Stimulated activated CD8-positive, alpha-beta memory T cell treated with anti-CD3 and anti-CD28 coated beads, Interleukin-15, amount 100 ng/mL, for 4 hours (primary cell): ENCODE measurements at places on chromosomes 1 and 21.

- DNase-seq: no peak
Measured at GRCh38 chr1:171742577-171742922, 685 bp upstream of the VAMP4 start.

- peak; percentile 6 for DNase-seq
Measured at GRCh38 chr1:147890177-147890790, 12.3 kb upstream of the GJA8 start.

DNA sequence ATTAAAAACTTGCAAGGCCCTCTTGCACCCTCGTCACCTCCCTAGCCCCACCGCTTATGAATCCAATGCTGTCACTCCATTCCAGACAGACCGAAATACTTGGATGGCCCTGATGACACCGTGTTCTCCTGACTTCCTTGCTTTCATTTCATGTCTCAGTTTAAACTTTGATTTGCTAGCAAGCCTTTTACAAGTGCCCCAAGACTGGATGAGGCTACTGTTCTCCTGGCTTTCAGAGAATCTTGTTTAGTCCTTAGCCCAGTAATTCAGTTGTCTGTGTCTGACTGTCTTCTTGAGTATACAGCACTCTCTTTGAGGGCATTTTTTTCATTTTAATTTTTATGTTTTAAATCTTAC lies 824 bp upstream of the IFI44L start:
- DNase-seq: no peak

DNA sequence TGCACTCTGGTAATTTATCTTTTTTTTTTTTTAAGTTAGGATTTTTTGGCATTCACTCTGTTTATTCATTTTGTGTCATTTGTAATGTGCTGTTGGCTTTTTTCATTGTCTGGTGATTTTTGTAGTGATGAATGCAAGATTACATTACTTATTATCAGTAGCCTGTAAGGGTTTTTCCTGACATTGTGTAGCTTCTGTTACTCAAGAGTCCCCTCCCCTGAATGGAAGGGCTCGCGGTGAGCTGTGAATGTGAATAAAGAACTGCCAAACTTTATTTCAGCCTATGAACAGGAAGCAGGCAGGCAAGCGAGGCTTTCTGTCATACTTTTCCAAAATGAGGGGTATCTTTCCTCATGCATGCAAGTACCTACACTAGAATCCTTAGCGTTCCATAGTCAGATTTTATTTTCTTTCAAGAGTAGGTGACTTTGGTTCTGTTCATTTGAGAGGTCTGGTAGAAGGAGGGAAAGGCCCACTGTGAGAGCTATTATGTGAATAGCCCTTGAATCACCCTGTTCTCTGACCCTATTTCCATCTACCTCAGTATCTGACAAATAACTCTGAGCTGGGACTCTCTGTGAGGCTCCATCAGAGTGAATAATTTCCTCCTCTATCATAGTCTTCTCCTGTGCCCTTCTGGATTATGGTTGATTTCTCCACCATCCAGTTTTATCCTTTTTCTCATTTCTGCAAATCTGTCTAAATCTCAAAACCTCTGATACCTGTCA lies 114.0 kb downstream of the CD247 start:
- no peak for DNase-seq

DNA sequence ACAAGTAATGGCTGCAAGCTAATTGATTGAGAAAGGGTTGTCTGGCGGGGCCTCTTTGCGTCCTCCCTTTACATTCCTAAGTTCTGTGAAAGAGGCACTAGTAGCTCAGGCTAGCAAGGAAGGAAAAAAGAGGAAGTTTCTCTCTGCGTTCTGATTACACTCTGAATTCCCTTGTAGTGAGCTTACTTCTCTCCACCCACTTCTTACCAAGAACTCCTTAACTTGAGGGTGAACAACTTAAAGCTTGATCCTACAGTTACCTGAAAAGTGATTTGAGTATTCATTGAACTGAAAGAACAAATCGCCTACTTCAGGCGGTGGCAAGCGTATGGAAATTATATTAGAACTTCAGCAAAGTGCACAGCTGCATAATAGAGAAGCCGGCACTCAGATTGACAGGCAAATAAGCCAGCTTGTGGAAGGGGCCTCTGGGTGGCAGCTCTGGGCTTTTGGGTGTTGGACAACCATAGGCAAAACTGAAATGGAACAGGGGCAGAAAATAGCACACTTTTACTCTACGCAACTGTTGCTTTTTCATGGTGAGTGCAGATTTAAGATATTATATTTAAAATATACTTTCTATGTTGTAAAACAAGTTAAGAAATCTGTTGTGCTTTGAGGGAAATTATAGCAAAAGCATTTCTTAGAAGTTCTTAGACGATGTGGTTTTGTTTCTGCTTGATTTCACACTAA lies 464.5 kb downstream of the USP25 start:
- no peak for DNase-seq

DNA sequence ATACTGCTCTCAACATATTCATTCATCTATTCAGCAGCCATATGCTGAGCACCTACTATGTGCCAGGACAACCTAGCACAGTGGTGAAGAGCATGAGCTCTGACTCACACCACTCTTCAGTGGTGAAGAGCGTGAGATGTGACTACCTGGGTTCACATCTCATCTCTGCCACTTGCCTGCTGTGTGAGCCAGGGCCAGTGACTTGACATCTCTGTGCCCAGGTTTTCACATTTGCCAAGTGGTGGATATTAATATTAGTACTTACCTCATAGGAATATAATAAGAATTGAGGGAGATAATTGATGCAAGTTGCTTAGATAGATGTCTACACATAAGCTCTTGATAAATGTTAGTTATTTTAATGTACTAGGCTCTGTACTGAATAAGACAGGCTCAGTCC lies 488.9 kb downstream of the PTPRU start:
- no peak for DNase-seq

DNA sequence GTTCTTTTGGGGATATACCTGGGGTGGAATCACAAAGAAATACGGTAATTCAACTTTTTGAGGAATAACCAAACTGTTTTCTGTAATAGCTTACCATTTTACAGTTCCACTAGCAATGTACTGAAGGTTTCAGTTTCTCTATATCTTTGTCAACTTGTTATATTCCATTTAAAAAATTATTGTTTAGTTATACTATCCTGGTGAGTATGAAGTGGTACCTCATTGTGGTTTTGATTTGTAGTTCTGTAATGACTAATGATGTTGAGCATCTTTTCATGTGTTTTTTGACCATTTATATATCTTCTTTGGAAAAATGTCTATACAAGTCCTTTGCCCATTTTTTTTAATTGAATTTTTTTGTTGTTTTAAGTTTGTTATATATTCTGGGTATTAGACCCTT lies 39.4 kb downstream of the MAST2 start:
- no peak for DNase-seq

- no peak for DNase-seq
Measured at GRCh38 chr21:39634507-39634906, 21.8 kb downstream of the B3GALT5 start.

GRCh38 chr1:109886827-109887226 lies 23.8 kb upstream of the CSF1 start:
- DNase-seq: no peak

DNA sequence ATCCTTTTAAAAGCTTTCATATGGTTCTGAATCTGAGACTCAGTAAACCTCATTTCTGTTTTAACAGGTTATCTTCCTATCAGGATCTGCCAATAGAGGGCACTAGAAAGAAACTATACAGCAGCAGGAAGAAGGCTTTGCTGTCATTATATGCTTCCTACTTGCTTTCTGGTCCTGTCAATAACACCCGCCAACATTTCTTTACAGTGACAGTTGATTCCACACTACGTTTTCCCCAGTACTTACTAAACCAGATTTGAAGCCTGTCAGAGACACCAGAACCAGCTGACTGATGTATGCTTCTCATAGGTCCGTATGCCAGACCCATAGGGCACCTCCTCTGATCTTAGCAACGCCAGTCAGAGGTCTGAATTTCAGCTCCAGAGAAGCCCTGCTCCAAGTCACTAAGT lies 341.0 kb upstream of the NEGR1 start:
- no peak for DNase-seq

- no peak for DNase-seq
Measured at GRCh38 chr1:88685259-88685620, 1.2 kb downstream of the PKN2 start.

- DNase-seq: no peak
Measured at GRCh38 chr1:19619697-19620384, 24.3 kb upstream of the NBL1 start.

DNA sequence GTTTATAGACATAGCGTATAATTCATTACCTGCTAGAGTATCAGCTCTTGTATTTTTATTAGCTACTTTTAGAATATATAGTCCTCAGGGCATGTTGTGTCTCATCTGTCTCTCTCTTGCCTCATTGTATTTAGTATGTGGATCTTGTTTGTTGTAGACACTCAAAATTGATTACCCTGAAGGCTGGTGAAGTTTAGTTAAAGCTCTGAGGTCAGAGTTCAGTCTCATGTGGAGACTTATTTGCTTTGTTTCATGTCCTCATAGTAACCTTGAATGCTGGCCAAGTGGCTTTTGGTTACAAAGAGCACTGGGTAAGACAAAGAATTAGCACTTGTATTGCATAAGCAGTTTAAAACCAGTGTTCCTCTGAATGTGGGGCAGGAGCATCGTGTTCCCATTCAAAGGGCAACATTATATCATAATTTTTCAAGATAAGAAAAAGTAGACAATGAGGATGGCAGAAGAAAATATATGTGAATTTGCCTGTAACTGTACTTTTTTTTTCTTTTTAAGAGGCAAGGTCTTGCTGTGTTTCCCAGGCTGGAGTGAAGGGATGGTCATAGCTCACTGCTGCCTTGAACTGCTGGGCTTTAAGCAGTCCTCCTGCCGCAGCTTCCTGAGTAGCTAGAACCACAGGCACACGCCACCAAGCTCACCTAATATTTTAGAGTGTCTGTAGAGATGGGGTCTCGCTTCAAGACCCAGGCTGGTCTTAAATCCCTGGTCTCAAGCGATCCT lies 17.4 kb downstream of the CNST start:
- DNase-seq: no peak

GRCh38 chr1:209367061-209367772 lies 216.3 kb upstream of the CAMK1G start:
- no peak for DNase-seq

- no peak for DNase-seq
Measured at GRCh38 chr1:1757422-1758058, 20.7 kb downstream of the NADK start.

DNA sequence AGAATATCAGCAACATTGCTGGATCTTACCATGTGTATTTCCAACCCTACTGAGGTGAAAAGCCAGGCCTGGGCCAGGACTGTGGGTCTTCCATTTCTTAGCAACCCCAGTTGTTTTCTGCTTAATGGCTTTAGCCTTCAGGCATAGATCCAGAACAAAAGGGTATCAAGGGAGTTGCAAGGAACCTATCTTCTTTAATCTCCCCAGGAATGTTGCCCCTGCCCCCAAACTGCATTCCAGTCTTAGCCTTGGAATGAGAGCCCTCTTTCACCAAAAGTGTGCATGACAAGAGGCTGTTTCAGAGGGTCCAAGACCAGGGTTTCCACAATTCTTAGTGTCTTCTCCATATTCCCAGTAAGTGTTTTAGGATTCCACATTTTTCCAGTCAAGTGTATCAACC lies 87.9 kb upstream of the SOX13 start:
- DNase-seq: no peak

DNA sequence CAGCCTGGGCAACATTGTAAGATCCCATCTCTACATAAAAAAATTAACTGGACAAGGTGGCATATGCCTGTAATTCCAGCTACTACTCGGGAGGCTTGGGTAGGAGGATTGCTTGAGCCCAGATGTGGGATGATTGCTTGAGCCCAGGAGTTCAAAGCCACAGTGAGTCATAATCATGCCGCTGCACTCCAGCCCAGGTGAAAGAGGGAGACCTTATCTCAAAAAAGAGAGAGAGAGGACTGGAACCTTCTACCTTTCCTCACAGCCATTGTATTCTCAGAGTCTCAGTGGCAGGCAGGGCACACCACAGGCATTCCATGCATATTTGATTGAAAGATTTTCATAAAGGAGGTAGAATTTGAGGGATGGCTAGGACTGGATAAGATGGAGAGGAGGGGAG lies 78.4 kb downstream of the KIF14 start:
- DNase-seq: no peak

DNA sequence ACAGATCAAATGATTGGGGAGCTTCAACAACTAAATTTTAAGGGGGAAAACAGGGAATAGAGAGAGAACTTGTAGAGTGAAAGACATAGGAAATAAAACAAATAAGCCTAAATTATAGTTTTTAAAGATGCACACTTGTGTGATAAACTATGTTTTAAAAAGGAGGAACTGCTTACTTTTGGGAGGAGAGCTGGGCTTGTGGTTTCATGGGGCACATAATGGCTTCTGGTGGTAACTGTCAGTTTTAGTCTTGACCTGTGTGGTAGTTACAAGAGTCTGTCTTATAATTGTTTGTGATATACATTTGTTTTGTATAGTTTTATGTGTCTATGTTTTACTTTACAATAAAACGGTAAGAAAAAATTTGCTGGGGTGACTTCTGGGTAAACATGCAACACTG lies 165.3 kb downstream of the COL24A1 start:
- DNase-seq: no peak

GRCh38 chr1:113201560-113201959 lies 128.6 kb downstream of the LRIG2 start:
- no peak for DNase-seq

DNA sequence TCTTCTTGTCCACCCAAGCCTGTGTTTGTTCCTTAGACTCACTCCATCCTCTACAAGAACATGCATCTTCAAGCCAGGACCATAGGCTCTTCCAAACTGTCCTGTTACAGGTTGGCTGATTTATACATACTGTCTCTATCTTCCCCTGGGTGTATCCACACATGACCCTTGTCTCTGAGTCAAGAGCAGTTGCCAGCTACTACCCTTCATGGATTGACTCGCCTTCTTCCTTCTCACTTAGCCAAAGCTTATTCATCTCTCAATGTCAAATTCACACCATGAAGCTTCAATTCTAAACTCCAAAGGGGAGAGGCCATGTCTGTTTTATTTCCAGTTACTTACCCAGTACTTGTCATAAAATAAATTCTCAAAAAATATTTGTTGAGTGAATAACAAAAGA lies 64.1 kb upstream of the CACHD1 start:
- no peak for DNase-seq

DNA sequence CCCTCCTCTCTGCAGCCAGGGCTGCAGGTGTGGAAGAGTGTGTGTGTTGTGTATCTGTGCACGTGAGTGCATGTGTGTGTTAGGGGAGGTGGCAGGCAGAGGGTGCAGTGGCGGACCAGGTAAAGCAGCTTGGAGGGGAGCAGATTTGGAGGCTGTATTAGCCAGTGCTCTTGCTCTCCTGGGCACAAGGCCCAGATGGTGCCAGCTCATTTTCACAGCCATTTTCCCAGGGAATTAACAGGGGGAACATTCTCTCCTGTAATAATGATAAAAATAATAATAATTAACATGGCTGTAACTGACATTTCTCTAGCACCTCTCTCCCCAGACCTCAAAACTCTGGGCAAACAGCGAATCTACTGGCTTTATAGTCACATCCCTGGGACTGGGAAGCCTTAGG lies 43.6 kb downstream of the LRRN2 start:
- DNase-seq: no peak

GRCh38 chr1:178055779-178056471 lies 38.0 kb upstream of the RASAL2 start:
- DNase-seq: no peak
